ENCODE measurements at places on chromosomes 7 and 10.

DNA sequence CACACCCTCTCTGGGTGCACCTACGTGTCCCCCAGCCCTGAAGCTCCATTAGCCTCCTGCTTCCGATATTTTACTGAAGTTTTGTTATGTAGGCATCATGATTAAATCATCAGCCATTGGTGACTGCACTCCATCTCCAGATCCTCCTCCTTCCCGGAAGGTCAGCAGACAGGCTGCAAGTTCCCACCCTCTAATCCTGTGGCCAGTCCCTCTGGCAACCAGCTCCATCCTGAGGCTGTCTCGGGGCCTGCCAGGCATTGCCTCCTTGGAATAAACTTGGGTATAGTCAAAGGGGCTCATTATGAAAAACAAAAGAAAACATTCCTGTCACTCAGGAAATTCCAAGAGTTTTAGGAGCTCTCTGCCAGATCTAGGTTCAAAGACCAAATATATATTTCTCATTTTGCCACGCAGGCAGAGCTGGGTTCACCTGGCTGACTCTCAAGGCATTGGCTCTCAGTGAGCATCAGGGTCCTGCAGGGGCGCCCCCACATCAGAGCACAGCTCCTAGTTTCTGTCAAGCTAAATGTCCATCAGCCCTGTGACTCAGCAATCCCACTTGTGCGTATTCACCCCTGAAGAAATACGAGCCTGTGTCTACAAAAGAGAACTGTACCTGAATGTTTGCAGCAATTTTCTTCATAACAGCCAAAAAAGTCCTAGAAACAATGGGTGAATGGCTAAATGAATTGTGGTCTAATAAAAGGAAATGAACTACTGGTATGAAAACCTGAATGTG lies 27.4 kb upstream of the TMEM72 start:
- no peak overlapping the region for H3K4me3 ChIP-seq
- H3K27me3 ChIP-seq, result peaks cover 5% of the 10 kb centered on the region
- no peaks in the 10 kb centered on the region for H3K36me3 ChIP-seq
- no peak overlapping the region for H3K27ac ChIP-seq
- H3K4me1 ChIP-seq, result peaks cover 6% of the 10 kb centered on the region

DNA sequence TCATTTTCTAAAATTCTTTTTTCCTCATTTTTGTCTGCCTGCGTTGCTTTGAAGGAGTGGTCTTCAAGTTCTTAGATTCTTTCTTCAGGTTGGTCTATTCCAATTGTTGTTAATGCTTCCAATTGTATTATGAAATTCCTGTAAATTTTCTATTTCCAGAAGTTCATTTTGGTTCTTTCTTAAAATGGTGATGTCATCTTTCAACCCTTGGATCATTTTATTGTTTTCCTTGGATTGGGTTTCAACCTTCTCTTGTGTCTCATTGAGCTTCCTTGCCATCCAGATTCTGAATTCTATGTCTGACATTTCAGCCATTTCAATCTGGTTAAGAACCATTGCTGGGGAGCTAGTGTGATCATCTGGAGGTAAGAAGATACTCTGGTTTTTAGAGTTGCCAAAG lies 33.1 kb downstream of the PNLIPRP2 start:
- H3K36me3 ChIP-seq, result no peaks in the 10 kb centered on the region
- no peaks in the 10 kb centered on the region for H3K4me1 ChIP-seq
- H3K4me3 ChIP-seq, result no peak overlapping the region

DNA sequence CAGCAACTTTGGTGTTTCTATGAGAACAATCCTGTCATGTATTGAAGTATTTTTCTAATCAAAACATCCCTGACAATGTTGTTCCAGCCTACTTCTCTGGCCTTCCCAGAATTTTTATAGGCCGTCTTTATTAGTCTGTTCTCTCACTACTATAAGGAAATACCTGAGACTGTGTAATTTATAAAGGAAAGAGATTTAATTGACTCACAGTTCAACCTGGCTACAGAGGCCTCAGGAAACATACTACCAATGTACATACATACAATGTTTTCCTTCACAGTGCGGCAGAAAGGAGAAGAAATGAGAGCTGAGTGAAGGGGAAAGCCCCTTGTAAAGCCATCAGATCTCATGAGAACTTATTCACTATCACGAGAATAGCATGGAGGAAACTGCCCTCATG lies 484.7 kb upstream of the PODXL start:
- H3K4me1 ChIP-seq, result no peaks in the 10 kb centered on the region
- H3K27ac ChIP-seq, result no peak overlapping the region
- no peak overlapping the region for H3K4me3 ChIP-seq
- no peaks in the 10 kb centered on the region for H3K36me3 ChIP-seq
- no peak for DNase-seq
- H3K27me3 ChIP-seq, result peaks cover 2% of the 10 kb centered on the region

DNA sequence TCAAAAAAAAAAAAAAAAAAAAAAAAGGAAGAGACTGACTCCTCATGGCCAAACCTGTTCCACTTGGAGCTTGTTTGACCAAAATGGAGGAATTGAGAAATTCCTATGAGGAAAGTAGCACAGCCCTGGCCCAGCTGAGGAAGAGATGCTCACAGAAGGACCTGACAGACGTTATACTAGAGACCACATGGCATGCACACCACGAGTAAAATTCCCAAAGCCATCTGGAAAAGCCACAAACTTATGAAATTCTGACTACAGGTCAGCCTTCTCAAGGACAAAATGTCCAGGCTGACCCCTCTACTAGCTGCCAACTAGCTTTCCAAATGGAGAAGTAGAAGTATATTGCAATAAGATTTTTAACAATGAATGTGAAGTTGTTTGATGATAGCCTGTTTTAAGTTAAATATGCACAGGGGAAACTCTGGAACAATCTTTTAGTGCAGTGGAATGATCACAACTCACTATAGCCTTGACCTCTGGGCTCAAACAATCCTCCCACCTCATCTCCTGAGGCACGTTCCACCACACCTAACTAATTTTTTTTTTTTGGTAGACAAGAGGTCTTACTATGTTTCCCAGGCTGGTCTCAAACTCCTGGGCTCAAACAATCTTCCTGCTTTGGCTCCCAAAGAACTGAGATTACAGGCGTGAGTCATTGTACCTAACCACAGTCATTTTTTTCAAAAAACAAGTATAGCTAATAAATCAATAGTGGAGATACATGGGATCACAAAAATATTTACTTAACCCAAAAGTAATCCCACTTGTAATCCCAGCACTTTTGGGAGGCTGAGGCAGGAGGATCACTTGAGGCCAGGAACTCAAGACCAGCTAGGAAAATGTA lies 75.7 kb downstream of the AKR1D1 start:
- H3K4me1 ChIP-seq, result peaks cover 4% of the 10 kb centered on the region
- no peak overlapping the region for H3K4me3 ChIP-seq
- DNase-seq, result no peak
- no peak overlapping the region for H3K27ac ChIP-seq

DNA sequence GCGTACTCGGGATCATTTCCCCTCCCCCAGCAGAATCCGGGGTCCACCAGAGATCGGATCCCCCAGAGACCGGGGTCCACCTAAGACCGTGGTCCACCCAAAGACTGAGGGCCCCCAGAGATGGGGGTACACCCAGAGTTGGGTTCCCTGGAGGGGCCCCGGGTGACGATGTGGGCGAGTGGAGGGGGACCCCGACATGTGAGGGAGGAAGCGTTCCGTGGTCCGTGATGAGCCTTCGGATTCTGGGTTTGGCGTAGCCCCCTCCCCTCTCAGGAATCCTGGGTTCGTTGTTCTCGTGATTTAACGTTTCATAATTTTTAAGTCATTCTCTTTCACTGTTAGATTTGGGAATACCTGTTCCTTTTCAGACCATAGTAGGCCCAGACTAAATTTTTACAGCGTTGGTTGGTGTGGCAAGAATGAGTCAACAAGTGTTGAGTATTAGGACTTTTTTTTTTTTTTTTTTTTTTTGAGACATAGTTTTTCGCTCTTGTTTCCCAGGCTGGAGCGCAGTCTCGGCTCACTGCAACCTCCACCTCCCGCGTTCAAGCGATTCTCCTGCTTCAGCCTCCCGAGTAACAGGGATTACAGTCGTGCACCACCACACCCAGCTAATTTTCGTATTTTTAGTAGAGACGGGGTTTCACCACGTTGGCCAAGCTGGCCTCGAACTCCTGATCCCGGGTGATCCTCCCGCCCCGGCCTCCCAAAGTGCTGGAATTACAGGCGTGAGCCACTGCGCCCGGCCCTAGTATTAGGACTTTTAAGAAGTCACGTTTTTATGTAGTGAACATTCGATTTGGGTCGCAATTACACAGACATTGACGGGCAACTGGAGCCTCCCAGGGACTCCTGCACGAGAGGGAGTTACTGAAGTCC lies 672 bp downstream of the GTPBP4 start:
- H3K27me3 ChIP-seq, result no peaks in the 10 kb centered on the region
- peak overlapping the region; percentile 85 for H3K4me3 ChIP-seq
- H3K36me3 ChIP-seq, result peaks cover 17% of the 10 kb centered on the region
- H3K4me1 ChIP-seq, result peaks cover 23% of the 10 kb centered on the region
- peak overlapping the region; percentile 73 for H3K27ac ChIP-seq

GRCh38 chr7:128035712-128036111 lies 4.5 kb upstream of the LRRC4 start:
- H3K27ac ChIP-seq, result no peak overlapping the region
- no peak overlapping the region for H3K4me3 ChIP-seq
- H3K4me1 ChIP-seq, result peaks cover 8% of the 10 kb centered on the region
- DNase-seq, result no peak
- H3K36me3 ChIP-seq, result no peaks in the 10 kb centered on the region

GRCh38 chr10:86729677-86730076 lies 26.7 kb upstream of the BMPR1A start:
- no peak overlapping the region for H3K27ac ChIP-seq
- H3K4me3 ChIP-seq, result no peak overlapping the region
- H3K36me3 ChIP-seq, result no peaks in the 10 kb centered on the region
- H3K4me1 ChIP-seq, result no peaks in the 10 kb centered on the region
- peaks cover 2% of the 10 kb centered on the region for H3K27me3 ChIP-seq
